Hematopoietic multipotent progenitor cell treated with erythropoietin and hydrocortisone succinate and interleukin-3 and kit ligand, for 8 days (in vitro differentiated cells): ENCODE measurements at places on chromosomes 2 and 18.

GRCh38 chr2:129061769-129062121, 743.1 kb upstream of the HS6ST1 start:
- DNase-seq, result no peak

GRCh38 chr2:134240061-134240460, 13.8 kb upstream of the MGAT5 start:
- DNase-seq, result no peak

DNA sequence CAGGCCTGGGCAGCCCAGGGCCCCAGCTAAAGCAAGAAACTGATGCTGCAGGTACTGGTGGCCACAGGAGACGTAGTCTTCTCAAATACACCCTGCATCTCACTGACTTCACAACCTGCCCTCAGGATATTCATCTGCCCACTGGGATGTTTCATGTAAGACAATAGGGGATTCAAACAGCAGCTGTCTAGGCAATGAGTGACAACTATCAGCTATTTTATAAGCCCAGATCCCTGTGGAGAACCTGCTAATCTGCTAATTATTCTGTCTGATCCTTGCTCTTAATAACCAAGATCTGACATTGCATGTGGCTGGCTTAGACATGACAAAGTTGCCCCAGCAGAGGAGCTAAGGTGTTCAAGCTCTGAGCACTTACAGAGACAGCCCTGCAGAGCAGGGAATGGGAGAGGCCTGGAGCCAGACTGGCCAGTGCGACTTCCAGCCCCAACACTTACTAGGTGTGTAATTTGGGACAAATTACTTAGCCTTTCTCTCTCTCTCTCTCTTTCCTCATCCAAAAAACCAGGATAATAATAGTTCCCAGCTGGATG, 28.6 kb downstream of the SIGLEC15 start:
- no peak for DNase-seq

DNA sequence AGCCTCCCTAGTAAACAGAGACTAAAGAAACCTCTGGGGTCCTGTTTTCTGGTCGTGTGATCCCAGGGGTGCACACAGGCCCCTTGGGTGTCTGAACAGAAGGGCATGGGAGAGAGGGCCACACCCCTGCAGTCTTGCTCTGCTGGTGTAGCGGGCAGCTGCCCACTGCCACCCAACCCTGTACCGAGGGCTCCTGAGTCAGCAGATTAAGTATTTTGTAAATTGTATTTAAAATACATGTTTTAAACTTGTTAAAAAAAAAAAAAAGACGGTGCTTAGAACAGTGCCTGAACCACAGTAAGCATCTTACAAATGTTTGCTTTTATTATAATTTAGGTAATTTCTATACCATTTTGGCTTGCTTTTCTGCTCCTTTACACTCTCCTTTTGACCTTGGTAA, 113.7 kb downstream of the TANC1 start:
- no peak for DNase-seq

GRCh38 chr2:197170208-197170607, 140.4 kb downstream of the ANKRD44 start:
- DNase-seq, result no peak

- DNase-seq, result no peak
These were observed 41.4 kb upstream of the RNU4ATAC start for GRCh38 chr2:121489284-121489683.

- DNase-seq, result no peak
These were observed 65.6 kb downstream of the NOL4 start for GRCh38 chr18:34158881-34159690.

- DNase-seq, result no peak
These were observed 139.3 kb upstream of the CTDP1 start for GRCh38 chr18:79540161-79540903.

- DNase-seq, result no peak
These were observed 43.2 kb downstream of the ATIC start for GRCh38 chr2:215354771-215355695.

- no peak for DNase-seq
These were observed 41.2 kb downstream of the COL3A1 start for GRCh38 chr2:189015359-189015758.

DNA sequence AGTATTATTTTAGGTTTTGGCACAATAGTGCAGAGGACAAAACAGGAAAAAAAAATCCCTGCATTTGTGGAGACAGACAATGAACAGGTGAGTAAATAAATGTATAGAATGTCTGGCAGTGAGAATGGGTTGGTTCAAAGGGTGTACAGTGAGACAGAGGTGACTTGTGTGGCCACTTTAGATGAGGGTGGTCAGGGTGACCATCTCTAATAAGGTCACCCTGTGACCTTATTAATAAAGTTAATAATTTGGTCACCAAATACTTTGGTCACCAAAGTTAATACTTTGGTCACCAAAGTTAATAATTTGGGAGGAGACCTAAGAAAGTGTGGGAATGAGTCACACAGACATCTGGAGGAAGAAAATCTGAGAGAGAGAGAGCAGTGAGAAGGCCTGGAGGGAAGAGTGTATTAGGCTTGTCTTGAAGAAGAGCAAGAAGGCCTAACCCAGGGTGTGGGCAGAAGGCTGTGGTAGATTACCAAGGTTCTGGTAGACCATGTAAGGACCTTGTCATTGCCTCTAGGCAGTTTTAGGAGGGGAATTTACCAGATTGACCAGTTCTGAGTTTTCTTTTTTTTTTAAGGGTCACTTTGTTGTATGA, 1368.4 kb upstream of the CELF4 start:
- no peak for DNase-seq

GRCh38 chr18:55912919-55913318, 324.9 kb upstream of the TCF4 start:
- no peak for DNase-seq

DNA sequence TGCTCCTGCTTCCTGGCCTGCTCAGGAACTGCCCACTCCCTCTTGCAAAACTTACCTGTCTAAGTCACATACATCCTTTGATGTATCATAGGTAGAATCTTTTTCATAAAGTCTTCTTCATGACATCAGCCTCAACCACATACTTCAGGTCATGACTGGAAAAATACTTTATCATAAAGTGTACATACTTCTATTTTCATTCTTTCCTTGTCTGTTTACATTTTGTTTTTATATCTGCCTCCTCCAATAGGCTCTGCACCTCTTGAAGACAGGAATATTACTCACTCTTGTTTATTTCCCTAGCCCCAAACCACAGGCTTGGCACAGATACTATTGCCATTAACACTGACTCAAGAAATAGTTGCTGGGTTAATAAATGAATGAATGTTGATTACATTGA, 43.6 kb upstream of the ZNF804A start:
- DNase-seq, result no peak

GRCh38 chr2:171147081-171147480, 13.6 kb downstream of the TLK1 start:
- no peak for DNase-seq

GRCh38 chr2:238558456-238559099, 131.9 kb downstream of the ASB1 start:
- no peak for DNase-seq

- DNase-seq, result no peak
These were observed 98.4 kb downstream of the COLEC12 start for GRCh38 chr18:402129-402528.

GRCh38 chr18:22447792-22448191, 30.1 kb upstream of the CTAGE1 start:
- no peak for DNase-seq

- no peak for DNase-seq
These were observed 791 bp upstream of the CYRIA start for GRCh38 chr2:16666449-16666801.

DNA sequence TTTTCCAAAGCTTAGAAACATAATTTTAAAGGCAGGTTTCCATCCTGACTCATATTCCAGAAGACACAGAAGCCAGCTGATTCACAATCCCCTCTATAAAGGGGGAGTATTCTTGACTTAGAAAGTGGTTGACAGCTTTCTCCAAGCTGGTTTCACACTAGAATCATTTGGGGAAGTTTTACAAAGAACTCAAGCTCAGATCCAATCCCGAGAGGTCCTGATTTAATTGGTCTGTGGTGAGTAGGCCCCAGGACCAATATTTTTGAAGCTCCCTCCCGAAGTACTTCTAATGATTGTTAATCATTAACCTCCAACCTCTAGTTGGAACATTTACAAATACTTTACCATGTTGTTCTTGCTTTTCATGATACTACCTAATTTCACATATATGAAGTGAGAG, 184.1 kb downstream of the DLGAP1 start:
- no peak for DNase-seq

DNA sequence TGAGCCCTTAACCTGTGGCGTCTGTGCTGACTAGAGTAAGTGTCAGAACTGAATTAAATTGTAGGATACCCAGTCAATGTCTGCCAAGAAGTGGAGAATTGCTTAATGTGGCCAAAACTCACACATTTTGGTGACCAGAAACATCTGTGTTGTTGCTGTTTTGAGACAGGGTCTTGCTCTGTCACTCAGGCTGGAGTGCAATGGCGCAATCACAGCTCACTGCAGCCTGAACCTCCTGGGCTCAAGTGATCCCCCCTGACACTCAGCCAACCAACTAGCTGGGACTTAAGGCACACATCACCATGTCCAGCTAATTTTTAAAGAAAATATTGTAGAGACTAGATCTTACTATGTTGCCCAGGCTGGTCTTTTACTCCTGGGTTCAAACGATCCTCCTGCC, 34.4 kb upstream of the RTN4 start:
- DNase-seq, result no peak
